ENCODE measurements at places on chromosomes 7 and 10.

- no peak for DNase-seq
Measured at GRCh38 chr7:68694656-68695055, 903.6 kb upstream of the AUTS2 start.

DNA sequence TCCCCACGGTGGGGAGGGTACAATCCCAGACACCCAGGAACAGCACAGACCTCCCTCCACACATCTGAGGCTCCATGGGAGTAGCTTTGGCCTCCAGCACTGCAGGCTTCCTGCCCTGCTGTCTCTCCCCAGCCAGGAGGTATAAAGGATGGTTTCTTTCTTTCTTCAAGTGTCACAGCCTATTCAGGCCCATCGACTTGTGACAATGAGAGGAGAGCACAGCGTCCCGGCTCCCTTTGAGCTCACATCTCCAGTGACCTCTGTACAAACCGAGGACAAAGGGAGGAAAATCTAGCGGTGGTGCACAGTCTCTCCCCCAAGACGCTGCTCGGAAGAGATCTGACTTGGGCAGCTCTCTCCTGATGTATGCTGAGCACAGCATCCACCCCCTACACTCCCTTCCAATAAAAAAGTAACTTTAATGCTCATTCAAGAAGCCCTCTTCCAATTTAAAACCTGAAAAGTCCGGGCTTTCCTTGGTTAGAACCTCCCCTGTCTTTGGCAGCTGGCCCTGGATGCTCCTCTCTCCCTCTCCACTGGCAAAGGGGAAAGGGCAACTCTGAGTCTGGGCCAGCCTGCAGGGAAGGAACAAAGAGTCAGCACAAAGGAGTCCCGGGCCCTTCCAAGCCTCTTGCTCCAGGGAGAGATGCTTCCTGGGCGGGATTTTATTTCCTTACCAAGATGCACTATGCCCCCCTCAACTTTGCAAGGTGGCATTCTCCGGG, 18.0 kb downstream of the CHST15 start:
- DNase-seq, result no peak

GRCh38 chr10:113945075-113945686, 90.7 kb downstream of the NHLRC2 start:
- DNase-seq, result no peak

- no peak for DNase-seq
Measured at GRCh38 chr10:89471110-89471809, 56.9 kb downstream of the IFIT5 start.

GRCh38 chr10:43912469-43912868, 263.8 kb upstream of the ZNF32 start:
- no peak for DNase-seq

DNA sequence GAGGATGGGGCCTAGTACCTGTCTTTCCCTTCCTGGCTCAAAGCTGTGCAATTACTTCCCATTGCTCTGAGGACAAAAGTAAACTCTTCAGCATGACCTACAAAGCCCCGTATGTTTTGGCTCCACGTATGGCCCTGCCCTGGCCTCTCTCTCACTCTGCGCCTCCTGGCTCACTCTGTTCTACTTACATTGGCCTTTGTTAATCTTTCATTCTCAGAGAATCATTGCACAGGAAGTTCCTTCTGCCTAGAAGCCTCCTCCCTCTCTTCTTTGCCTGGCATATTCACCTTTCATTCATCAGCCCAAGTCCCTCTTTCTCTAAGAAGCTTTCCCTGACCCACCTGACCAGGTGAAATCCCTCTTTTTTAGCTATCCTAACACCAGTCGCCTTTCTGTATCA, 23.9 kb downstream of the LIPM start:
- no peak for DNase-seq

DNA sequence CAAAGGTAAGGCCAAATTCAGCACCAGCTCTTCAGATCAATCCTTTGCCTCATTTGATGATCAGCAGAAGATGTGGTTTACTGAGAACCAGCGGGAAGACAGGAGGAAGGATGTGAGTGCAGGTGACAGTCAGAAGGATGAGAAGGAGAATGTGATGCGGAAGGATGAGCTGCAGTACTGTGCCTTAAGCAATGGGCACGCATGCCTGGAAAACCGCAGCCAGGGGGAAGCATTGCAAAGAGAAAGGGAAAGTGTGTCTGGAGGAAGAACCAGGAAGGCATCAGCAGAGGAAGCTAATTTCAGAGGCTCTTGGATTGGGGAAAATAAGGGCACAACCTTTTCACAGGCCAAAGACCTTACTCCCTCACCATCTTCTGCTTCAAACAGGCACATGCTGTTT, 25.7 kb downstream of the C10orf71 start:
- no peak for DNase-seq

DNA sequence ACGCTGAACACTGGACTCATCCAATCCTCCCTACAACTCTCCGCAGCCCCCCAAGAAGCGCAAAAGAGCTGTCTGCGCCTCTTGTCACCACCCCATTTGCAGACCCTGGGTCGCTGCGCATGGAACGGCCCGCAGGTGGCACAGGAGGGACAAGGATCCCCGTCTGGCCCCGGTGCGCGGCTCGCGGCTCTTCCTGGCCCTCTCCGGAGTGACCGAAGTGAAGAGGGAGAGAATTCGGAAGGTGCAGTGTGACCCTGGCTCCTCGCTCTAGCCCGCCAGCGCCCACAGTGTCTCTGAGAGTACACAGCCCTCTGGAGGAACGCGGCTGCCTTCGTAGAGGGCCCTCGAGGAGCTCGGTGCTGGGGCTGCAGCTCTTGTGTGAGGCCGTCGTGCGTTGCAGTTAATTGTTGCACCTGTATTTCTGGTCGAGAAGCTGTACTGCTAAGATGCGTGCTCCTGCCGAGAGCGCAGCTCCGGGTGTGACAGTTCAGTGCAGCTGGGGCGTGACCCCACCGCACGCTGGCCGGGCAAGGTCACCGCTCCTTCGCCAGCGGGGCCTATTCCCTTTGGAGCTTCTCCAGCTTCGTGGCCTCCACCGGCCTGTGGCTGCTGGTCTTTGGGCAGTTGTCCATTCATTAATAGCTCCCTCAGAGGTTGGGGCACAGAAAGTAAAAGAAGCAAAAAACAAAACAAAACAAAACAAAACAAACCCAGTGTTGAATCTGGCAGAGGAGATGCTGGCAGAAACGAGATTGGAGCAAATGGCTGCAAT, 119.0 kb downstream of the SEC23IP start:
- no peak for DNase-seq

GRCh38 chr7:25860275-25861163, 291.5 kb upstream of the NFE2L3 start:
- no peak for DNase-seq

DNA sequence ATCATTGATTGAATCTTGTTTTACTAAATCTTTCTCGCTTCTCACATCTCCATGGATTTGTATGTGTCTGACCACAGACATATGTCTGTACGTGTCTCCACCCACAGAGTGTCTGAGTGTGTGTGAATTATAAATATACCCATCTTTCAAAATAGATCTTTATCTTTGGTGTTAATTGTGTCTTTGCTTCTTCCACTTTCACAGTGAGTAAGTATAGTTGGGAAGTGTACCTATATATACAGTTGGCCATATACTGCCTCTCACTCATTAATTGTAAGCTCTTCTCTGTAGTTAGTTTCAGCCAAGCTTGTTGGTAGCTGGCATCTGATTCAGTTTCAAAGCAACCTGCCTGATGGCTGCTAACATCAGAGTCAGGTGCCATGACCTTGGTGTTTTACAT, 18.4 kb downstream of the EEPD1 start:
- DNase-seq, result no peak

DNA sequence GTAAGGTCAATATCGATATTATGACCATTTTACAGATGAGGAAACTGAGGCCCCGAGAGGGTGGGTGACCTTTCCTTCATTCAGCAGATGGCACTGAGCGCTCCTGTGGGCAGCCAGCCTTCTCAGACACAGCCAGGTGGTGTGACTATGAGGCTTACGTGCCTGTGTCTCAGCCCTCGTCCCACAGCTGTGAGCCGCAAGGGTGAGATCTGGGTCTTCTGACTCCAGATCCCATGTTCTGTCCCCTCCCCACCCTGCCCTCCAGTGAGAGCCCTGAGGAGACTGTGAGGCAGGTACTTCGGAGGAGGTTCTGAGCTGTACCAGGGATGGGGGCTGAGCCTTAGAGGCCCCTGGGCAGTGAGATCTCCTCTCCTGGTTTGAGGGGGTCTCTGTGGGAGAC, 613.8 kb upstream of the FOXK1 start:
- no peak for DNase-seq

DNA sequence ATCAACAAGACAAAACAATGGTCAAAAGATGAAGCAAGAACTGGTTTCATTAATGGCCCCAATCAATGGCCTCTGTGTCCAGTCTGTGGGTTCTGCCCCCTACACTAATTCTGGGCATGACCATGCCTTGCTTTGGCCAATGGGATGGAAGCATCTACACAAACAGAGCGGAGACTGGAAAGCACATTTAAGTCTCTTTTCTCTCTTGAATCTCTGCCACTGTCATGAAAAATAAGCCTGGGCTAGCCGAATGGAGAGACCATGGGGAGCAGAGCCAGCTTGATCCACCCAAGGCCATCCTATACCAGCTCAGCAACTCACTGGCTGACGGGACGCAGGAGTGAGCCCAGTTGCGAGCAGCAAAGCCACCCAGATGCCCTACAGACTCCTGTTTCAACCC, 30.9 kb downstream of the ANKRD16 start:
- no peak for DNase-seq

GRCh38 chr7:137439829-137440825, 96.6 kb upstream of the PTN start:
- DNase-seq, result no peak

- no peak for DNase-seq
Measured at GRCh38 chr7:23721456-23721855, 11.4 kb downstream of the STK31 start.

DNA sequence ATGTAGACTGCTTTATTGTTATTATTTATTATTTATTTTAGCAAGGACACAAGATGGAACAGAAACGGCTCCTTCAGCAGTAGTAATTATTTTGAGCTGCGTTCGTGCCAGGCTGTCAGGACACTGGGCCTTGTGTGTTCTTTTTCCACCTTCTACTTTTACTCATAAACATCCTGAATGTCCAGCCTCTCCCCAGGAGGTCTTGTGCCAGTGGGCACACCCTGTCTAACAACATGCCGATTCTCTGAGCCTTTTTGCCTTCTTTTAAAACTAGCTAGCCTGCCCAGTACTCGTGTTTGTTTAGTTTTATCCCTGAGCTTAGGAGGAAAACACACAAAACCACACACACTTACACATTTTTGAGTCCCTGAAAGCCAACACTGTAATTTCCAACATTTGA, 1.2 kb downstream of the SCIN start:
- no peak for DNase-seq
